ENCODE measurements at places on chromosomes 3 and 15. TPM values are rescaled to one million over a fixed set of nuclear protein-coding genes. Genes with fewer than 3 reads are reported as not detected.
A peak's percentile ranks its signal among the peaks of the same experiment; 100 is the strongest.

Gene CTXN2
- 0.05 TPM for total RNA-seq

Gene COMMD2
- total RNA-seq, result 50.4 TPM

Gene SYNPR
- not detected for total RNA-seq

Gene SELENOT
- 237 TPM for total RNA-seq

Gene TYRO3
- 10.7 TPM for total RNA-seq

Gene IFT122
- 21.5 TPM for total RNA-seq

Gene GOLGA6D
- total RNA-seq, result not detected

Gene CKMT1B
- not detected for total RNA-seq

Gene MAGEF1
- total RNA-seq, result 83.9 TPM

Gene MME
- 77.8 TPM for total RNA-seq

Gene PLXNB1
- total RNA-seq, result 24.9 TPM

Gene CATSPER2
- total RNA-seq, result 0.60 TPM

Gene PRR20G
- not detected for total RNA-seq

- peak; percentile 61 for DNase-seq
Observed at GRCh38 chr3:160150525-160150924, 74.7 kb upstream of the C3orf80 start.

DNA sequence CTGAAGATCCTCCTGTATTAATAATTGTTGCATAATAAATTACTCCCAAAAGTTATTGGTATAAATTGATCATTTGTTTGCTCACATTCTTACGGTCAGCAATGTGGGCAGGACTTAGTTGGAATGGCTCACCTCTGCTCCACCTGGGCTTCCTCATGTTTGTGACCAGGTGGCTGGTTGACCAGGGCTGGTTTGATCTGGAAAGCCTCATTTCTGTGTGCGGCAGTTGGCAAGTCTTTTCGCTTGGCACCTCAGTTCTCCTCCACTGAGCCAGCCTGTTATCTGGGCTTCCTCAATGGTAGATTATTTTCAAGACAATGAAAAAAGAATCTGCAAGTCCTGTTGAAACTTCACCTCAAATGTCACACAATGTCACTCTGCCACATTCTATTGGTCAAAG is 301.1 kb downstream of the TBL1XR1 start:
- DNase-seq, result no peak

DNA sequence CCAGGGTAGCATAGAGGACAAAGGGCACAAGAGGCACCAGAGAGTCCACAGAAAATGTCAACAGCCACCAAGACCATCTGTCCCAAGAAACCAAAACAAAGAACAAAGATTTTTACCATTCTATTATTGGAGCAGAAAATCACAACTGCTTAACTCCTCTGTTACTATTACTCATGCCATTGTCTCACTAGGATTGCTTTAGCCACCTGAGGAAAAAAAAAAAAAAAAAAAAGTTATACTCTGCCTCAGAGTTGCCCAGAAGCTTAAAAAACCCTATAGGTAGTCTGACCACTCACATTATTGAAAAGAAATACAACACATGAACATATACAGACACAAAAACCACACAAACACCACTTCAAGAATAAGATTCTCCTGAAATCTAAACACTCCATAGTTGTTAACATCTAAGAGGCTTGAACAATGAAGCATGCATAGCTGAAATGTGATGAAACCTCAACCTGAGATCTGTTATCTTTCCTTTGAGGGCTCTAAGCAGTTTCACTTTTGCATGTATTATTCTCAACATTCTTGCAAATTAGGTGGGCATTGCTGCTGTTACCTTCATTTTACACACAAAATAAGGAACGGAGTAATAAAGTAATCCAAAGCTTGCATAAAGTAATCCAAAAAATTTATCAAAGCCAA is 85.4 kb downstream of the IGSF11 start:
- DNase-seq, result no peak

- no peak for DNase-seq
Observed at GRCh38 chr15:55475842-55476241, 32.2 kb downstream of the DNAAF4 start.

DNA sequence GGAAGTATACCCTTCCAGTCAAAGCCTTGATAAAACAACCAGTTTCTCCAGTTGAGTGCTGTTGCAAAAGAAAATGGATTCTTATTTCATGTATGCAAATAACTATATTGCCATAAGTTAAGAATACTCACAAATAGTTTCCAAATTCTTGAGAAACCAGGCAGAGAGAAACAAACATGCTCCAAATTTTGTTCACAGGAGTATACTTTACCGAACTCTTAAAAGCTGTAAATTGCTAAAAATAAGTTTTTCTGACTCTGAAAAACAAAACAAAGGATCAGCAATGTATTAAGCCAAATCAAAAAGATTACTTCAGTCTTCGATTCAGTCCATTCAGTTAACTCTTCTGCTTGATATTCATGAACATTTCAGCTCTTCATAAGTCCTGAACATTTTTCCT is 646.5 kb downstream of the MCTP2 start:
- no peak for DNase-seq

- DNase-seq, result no peak
Observed at GRCh38 chr3:48951764-48952163, 33.1 kb downstream of the ARIH2 start.

- DNase-seq, result no peak
Observed at GRCh38 chr3:26668171-26668570, 45.6 kb downstream of the LRRC3B start.

GRCh38 chr3:30943206-30943605 is 48.7 kb upstream of the GADL1 start:
- no peak for DNase-seq

GRCh38 chr15:43966646-43967045 is 139.8 kb downstream of the WDR76 start:
- no peak for DNase-seq

- DNase-seq, result no peak
Observed at GRCh38 chr3:178072391-178073305, 463.6 kb upstream of the KCNMB2 start.

GRCh38 chr15:47803767-47804166 is 86.5 kb downstream of the SEMA6D start:
- DNase-seq, result no peak

- DNase-seq, result no peak
Observed at GRCh38 chr3:12192655-12193484, 34.2 kb upstream of the TIMP4 start.

DNA sequence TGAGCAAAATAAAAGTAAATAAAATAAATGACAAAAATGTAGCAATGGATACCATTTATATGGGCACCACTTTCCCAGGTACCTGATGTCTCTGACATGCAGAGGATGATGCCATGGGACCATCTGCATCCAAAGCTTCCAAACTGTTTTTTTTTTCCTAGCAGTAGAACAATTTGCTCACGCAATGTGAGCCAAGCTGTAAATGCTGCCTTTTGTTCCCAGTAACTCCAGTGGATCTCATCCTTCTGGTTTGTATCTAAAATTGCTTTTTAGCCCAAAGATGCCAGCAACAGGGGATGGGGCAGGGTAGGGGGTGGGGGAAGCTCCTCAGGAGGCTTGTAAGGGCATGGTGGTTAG is 32.7 kb downstream of the SLC12A8 start:
- no peak for DNase-seq

DNA sequence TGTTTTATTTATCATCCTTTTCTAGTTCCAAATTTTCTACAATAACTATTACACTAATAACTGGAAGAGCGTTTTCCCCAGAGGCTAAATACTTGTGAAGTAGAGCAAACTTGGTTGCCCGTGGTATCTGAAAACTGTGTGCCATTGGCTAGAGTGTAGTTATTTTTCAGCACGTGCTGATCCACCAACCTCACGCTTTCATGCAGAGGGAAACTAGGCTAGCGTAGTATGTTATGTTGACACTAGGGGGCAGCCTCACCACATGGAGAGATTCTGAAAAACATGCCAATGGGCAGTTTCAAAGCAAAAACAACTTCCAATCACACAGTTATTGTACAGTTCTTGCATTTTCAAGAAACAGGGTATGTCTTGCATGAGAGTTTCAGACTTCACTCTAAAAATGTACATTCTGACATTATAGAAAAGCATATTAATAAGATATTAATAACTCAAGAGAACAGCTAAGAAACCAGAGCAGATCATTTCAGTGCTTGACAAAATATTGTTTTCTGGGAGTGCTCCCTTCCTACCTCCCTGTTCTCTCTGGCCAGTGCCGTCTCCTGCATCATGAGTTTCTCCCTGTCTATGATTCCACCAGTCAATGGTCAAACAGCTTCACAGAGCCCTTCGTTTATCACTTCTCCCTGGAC is 39.7 kb downstream of the SPATA12 start:
- peak; percentile 61 for DNase-seq

DNA sequence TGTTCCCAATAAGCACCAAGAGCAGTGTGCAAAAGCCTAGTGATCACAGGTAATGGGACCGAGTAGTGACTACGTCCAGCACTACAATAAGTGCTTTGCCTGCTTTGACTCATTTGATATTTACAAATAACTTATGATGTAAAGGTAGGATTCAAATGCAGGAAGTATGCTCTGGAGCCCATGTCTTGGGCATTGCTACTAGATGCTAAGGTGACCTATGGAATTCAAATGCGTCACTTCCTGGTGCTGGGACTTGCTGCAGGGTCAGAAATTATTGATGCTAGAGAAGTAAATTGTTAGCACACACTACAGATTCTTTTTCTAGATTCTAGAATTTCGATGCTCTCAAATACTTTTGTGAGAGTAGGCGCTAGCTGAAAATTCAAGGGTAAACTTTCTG is 101.2 kb upstream of the TSC22D2 start:
- DNase-seq, result no peak

GRCh38 chr15:80159811-80160569 is 7.2 kb downstream of the FAH start:
- DNase-seq, result peak; percentile 70

- DNase-seq, result no peak
Observed at GRCh38 chr15:88066636-88067330, 189.8 kb downstream of the NTRK3 start.

- no peak for DNase-seq
Observed at GRCh38 chr3:175518459-175518858, 659.3 kb downstream of the NAALADL2 start.

DNA sequence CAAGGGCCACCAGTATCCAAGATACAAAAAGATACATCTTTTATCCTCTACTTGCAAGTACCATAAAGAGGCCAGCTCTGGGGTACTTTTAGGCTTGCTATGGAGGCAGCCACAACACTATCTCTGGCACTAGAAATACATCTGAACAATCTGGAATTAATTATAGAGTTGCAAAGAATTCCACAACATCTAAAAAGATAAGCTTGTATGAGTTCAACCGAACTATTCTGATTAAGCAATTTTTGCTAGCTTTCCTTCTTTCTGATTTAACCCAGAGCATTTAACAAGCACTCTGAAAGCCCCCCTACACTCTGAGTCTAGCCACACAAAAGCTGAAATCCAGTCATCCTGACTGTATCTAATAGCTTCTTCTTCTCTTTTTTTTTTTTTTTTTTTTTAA is 95.4 kb downstream of the FRMD5 start:
- DNase-seq, result no peak

- DNase-seq, result no peak
Observed at GRCh38 chr3:102374863-102375634, 59.8 kb upstream of the ZPLD1 start.

DNA sequence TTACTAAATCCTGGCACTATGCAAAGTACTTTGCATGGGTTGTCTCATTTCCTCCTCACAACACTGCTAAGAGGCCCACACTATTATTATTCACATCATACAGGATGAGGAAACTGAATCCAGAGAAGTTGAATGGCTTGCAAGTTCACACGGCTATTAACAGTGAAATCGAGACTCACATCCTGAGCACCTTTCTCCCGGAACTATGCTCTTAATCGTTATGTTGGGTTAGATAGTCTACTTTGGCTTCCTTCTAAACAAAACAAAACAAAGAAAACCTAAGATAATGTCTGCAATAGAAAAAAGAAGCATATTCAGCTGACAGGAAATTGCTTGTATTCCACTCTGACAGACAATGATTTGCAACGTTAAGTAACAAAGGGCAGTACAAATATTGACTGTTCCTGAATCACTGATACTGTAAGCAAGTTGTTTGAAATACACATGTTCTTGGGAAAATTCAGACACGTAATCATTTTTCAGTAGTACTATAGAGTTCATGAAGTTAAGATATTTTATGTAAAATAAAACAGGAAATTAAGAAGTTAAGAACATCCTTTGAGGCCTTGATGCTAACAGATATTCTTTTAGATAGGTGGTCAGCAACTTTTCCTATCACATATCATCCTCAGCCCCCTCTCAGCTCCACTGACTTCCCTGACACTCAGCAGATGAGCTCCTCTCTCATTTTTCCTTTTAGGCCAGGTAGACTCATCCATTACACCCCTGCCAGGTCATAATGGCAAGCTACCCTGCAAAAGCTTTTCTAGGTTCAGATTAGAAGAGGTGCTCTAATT is 40.7 kb downstream of the C2CD4B start:
- peak; percentile 55 for DNase-seq

GRCh38 chr3:38163117-38163840 is 2.1 kb upstream of the OXSR1 start:
- DNase-seq, result no peak

GRCh38 chr3:128619146-128619890 is 31.3 kb downstream of the RPN1 start:
- peak; percentile 82 for DNase-seq
